ENCODE measurements at places on chromosomes 16 and 17.

DNA sequence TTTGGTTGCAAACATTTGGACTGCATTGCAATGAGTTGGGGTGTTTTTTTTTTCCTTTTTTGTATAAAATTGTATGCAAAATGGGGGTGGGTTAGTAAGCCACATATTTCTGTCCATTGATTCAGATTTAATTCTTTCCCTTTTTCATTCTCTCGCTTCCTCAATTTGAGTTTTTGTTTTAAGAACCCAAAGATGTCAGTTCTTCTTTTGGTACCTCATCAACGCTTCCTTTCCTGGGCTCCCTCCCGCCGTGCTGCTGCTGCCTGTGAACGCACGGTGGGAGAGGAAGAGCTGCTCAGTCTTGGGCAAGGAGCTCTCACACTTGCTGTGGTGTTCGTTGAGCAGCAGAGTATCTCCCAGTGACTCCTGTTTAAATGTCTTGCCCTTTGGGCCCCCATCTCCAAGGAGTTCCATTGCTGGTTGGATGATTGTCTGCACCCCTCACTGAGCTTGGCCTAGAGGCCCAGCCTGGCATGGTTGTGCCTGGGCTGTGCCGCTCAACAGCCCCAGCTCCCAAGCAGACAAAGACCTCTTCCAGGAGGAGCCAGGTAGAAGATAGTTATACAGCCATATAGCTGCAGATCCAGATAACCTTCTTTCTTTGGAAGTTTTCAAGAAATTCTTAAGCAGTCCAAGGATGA is 13.6 kb downstream of the UBFD1 start:
- no peak for DNase-seq

DNA sequence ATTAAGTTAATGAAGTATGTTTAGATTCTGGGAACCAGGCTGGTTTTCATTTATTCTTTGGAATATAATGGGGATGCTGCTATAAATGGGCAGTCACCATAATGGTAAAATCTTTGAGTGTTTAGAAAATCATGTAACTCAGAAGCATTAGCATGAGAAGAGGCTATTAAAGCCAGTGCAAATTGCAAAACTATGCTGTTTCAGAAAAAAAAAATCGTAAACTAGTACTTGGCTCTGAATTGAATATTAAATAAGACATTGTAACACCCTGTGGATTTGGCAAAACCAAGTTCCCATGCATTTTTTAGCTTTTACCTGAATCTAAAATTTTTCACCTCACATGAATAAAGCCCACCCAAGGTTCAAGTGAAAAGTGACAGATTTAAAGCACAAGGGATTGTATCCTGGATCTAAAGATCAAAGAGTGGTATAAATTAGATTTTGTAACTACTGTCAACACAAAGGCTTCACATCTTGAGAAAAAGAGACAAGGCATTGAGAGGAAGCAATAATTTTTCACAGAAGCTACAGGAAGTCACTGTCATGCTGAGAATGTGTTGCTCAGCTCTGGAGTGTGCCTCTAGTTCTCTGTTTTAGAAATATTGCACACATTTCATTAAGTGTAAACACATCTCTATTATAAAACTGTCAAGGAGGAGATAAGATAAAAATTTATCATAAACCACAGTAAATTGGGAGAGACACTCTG is 142.2 kb downstream of the ABCA8 start:
- DNase-seq = no peak

- DNase-seq = no peak
These were observed 65.7 kb downstream of the TMEM132E start for GRCh38 chr17:34644941-34645550.

DNA sequence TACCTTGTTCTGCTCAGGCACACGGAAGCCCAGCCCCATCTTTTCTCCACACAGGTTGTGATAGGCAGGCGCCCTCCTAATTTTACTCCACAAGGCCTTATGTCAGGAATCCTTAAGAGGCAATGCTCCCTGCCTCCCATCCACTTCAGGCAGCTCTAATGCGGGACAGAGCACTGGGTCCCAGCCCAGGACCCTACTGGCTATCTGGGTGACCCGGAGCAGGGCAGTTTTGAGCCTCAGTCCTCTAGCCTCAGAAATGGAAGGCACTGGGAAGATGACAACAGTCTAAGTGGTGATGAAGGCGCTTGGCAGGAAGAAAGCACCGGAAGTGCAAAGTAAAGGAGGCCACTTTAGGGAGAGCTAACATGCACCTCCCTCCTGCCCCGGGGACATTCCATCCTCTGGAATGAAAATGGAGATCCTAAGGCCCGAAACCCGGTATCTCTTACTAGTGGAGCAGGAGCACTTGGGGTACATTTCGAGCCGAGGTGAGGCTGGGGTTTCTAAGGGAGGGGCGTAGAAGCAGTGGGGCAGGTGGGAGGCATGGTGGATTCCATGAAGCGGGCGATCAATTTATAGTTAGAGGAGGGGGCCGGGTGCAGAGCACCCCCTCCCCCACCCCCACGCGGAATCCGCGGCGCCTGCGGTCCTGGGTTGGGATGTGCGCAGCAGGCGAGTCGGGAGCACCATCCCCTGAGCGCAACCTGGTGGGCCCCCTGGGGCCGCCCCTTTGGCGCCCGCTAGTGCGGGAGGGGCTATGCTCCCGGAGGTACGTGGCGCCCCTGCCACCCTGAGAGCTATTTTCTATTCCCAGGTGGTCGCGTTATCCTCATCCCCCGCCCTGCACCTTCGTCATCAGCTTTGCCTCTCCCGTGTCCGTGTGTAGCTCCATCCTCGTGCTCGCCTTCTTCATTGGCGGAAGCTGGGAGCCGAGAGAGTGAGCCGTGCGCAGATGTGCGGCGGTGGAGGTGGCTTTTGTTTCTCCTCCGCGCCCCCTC is 4.9 kb downstream of the MT1F start:
- peak; percentile 16 for DNase-seq

DNA sequence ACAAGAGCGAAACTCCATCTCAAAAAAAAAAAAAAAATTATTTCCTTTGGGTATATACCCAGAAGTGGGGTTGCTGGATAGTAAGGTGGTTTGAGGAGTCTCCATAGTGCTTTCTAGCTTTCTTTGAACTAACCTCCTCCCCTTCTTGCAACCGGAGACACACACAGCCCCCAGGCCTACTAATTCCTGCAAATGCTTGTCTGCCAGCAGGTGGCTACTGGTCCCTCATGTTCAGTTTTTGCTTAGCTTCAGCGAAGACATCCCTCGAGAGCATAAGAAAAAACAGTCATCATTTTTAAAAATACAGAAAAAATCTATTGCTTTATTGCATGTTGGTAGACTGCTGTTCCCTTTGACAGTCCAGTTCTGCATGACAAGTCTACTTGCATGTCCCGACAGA is 439.0 kb downstream of the UTP18 start:
- no peak for DNase-seq

GRCh38 chr16:78291604-78292003 is 192.2 kb downstream of the WWOX start:
- DNase-seq = no peak

- no peak for DNase-seq
These were observed 1.1 kb downstream of the OVCA2 start for GRCh38 chr17:2042933-2043332.

DNA sequence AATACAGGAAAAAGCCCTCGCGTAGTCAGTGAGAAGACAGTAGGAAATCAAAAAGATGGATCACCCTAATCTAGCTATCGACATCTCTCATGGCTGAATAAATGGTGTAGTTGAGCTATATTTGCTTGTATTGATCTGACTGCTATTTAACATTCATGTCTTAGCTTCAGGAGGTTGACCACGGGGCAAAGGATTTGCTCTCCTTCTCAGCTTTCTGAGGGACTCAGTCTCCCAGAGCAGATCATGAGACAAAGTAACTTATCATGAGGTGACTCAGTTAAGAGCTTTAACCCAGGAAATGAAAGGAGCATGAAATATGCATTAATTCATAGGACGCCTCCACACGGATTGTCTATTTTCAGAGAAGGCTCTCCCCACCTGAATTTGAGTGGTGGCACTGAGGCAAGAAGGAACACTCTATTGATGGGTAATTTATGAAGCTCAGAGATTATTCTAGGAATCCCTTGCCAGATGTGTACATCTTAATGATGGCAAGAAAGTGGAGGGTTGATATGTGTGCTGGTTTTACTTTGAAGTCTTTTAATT is 608 bp downstream of the RBFOX1 start:
- no peak for DNase-seq

DNA sequence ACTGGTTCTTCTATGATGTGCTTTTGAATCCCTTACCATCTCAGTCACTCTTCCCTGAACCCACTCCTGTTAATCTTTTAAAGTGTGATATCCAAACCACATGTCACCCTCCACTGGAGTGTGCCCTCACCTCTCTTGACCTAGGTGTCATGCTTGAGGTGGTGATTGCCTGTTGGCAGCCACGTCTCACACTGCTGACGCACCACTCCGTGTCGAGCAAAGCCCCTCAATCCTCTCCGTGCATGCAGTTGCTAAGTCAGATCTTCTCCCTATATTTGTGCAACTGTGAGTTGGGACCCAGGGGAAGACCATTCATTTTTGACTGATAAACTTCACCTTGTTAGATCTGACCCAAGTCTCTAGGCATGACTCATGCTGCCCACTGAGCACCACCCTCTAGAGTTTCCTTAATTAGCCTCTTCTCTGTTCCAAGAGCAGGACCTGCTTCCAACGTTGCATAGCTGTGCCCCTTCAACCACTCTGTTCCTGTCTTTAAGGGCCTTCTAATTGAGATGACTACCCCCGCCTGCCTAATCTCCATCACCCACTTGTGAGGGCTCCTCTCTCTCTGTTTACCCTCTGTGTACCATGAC is 2.7 kb downstream of the MYH13 start:
- no peak for DNase-seq

DNA sequence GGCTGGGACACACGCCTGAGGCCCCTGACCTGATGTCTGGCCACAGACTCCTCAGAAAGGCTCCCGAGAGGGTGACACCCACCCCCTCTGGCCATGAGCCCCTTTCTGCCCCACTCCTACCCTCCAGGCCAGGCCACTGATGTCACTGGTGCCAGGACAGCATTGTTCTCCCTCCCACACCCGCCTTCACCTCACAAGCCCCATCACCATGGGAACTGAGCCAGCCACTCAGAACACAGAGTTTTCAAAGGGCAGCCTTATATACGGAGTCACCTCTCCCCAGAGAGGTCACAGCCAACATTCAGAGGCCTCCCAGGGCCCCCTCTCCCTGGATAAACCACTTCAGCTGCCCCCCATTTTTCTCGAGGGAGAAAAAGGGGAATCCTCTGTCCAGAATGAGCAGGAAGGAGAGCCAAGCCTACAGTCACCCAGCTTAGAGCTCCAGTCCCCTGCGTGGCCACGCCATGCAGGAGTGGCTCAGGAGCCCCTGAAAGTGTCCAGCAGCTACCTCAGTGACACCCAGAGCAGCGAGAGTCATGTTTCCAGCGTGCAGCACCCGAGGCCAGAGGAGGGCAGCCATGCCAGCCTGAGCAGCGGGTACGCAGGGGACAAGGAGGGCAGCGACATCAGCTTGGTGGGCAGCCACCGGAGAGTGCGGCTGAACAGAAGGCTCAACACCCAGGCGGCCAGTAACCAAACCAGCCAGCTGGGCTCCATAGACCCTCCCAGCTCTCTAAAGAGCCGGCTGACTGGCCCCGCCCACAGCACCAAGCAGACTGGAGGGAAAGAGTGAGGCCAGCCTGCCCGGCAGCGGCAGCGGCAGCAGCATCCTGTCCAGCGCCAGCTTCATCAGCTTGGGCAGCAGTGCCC is at the start of gene C16orf82:
C16orf82 (plus strand) TSS at position 260 of the 870 bp plus-strand sequence.
- no peak for DNase-seq

- DNase-seq = no peak
These were observed 3.6 kb downstream of the LRRC75A start for GRCh38 chr17:16488186-16488967.

DNA sequence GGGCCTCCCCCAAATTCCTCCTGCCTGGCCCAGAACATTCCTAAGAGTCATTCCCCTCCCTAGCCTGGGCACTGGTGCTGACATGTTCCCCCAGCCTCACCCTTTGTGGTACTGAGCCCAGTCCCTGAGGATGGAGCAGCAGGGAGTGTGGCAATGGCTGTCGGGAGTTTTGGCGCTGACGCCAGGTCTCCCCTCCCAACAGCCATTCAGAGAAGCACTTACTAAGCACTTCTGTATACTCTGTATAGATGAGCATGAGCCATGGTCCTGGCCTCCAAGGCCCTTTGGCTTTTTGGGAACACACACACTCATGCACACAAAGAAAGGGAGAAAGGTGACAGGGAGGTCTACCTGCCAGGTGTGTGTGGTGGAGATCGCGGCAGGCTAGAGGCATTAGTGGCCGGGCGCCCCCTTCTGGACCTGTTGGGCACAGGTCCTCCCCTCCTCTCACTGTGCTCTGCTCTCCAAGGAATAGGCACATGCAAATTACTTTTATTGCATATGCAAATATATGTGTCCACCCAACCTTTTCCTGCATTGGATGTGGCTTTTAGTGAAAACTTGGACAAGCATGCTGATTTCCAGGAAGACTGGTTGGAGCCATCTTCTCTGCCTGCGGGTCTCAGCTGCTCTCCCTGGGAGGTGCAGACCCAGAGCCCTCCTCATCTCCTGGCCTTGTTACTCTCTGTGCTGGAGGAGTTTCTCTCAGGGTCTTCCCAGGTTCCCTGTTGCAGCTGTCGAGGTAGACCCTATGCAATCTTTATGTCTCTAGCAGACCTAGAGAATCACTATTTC is 17.4 kb upstream of the C17orf107 start:
- DNase-seq = peak; percentile 69

DNA sequence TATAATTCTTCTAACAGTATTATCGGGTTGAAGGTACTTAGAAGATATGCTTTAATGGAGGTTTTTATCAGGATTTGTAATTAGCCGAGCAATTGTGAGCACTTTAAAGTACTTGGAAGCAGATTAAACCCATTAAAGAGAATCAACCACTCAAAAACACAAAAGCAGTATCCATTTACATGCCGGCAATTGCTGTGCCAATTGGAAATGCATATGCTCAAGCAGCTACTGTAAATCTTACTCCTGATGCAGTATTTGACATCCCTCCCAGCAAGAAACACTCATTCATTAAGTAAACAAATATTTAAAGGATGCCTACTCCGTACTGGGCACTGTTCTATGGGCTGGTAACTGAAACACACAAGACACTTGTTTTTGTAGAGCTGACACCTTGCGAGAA is 11.4 kb upstream of the CCL1 start:
- no peak for DNase-seq

- DNase-seq = no peak
These were observed 941.5 kb upstream of the EEF2KMT start for GRCh38 chr16:6038941-6039645.

DNA sequence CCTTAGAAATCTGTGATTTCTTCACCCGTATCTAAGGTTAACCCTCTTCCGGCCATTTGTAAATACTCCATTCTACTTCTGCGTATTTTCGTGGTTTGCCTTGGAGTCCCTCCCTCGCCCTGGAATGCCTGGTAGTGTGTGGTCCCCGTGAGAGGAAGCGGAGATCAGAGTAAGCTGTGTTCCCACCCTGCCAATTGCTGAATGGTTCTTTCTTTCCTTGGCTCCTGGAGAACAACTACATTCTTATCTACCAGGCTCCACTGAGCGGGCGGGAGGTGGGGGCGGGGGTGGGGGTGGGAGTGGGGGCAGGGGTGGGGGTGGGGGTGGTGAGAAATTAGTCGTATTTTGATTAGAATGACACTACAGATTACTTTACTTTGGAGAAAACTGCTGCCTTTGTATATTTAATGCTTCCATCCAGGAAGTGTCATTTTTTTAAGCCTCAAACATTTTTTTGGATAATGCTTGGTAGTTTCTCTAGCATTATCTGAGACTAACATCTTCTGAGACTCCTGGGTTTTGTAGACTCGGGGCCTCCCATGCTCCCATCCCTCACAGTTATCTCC is 20.9 kb upstream of the FASN start:
- DNase-seq = no peak
